ENCODE measurements at places on chromosomes 13 and 19.

GRCh38 chr19:28066161-28066560, 1146.8 kb downstream of the UQCRFS1 start:
- no peak for DNase-seq

GRCh38 chr19:13381827-13382632, 124.2 kb downstream of the CACNA1A start:
- DNase-seq: no peak

GRCh38 chr19:20669263-20669662, 7.9 kb upstream of the ZNF626 start:
- no peak for DNase-seq

DNA sequence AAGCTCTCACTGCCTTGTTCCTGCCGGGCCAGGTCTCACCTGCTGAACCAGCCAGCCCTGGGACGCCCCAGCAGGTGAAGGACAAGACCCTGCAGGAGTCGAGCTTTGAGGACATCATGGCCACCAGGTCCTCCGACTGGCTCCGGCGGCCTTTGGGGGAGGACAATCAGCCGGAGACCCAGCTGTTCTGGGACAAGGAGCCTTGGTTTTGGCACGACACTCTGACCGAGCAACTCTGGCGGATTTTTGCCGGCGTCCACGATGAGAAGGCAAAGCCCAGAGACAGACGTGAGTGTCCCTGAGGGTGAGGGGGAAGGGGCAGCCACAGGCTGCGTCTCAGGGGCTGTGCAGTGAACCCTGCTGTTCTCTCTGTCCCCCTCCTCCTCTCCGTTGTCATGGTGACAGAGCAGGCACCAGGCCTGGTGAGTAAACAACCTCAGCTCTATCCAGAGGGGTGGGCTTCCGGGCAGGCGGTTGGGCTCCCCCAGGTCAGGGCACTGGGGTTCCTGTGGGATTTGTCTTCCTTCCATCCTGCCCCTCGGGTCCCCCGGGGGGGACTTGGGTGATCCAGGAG, 9.7 kb downstream of the TLE6 start:
- DNase-seq: no peak

- no peak for DNase-seq
These were observed 16.0 kb upstream of the POU2F2 start for GRCh38 chr19:42148266-42148665.

- DNase-seq: no peak
These were observed 39.0 kb upstream of the IGSF23 start for GRCh38 chr19:44574186-44574950.

DNA sequence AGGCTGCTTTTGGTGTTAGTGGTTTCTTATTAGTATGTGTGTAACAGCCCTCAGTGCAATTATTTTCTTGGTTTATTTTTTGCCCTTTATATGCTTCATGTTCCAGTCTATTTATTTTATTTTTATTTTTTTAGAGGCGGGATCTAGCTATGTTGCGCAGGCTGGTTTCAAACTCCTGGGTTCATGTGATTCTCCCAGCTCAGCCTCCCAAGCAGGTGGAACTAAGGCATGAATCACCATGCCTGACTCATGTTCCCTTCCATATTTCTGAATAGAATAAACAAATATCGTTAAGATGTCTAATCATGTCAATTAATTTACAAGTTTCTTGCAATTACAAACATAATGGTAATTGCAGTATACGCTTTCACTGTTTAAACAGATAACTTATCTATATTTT, 11.7 kb downstream of the SKA3 start:
- no peak for DNase-seq

DNA sequence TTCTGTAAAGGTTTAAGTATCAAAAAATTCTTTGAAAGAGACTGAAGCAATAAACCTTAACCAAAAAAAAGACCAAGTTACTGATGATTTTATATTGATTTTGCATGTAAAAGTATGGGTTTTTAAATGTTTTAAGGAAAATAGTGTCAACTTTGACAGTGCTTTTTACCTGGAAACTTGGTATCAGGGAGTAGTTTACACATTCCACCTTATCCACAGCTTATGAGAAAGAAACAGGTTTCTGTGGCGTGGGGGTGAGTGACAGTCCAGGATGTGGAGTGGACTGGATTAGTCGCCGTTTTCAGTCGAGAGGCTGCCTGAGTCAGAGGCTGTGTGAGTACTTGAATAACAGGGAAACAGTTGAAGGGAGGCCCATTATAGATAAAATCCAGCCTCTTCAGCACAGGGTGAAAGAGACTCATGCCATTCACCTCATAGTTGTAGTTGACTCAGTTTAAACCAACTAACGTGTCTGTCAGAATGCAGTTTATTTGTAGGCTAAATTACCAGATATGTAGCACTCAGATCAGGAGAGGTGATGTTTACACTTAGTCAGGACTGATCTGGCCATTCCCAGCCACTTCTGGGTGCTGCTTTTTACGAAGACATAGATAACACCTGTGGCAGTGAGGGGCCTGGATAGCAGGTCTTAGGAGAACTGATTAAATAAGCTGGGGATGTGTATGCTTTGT, 595 bp upstream of the GPR183 start:
- no peak for DNase-seq

GRCh38 chr13:80265348-80265747, 75.6 kb downstream of the SPRY2 start:
- DNase-seq: no peak

DNA sequence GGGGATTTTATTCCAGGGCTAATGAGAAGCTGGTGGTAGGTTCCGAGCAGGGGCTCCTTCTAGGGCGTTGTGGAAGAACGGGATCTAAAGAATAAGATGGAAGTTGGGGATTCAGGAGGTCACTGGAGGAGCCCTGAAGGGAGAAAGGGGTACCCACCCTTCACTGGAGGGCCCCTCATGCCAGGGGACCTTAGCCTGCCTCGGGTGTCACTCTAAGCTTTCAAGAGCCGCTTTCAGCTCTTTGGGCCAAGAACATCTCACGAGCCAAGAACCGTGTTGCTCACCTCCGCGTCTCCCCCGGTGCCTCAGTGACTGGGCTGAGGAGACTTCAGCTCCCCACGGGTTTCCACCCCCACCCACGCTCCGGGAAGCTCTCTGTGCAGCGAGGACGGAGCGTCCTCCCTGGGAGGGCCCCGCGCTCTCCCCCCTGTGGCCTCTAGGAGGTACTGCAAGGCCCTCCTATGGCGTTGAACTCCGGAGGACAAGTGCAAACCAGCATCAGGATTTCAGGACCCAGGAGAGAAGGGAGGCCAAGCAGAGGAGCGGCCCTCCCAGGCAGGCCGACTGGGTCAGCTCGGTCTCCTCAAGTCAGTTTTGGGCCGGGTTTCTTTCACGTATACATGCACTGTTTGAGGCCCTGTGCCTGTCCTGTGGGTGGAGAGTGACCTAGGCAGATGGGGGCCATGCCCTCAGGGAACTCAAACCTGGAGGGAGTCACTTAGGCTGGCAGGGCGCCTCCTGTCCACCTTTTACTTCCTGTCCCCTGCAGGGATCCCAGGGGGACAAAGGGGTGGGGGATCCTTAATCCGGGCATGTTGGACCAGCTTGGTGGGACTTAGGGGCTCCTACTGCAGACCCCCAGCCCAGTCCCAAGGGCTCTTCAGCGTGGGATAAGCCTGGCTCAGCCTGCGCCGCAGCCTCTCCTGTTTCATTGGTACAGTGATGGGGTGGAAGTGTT, 5.1 kb upstream of the KRTDAP start:
- peak; percentile 63 for DNase-seq

DNA sequence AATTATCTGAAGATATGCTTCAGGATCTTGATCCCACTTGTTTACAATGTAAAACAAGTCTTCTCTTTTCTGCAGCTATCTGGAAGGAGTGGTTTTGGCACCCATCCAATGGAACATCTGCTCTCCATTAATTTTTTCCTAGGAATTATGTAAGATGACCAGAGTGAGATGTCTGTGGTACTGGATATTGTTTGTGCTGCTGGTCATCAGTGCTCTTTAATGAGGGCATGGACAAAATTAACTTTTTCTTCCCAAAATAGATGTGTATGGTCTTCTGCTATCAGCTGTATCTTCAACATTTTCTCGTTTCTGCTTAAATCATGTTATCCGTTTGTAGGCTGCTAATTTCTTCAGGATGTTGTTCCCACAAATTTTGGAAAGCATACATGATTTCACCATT, 415.4 kb upstream of the KLHL1 start:
- no peak for DNase-seq

DNA sequence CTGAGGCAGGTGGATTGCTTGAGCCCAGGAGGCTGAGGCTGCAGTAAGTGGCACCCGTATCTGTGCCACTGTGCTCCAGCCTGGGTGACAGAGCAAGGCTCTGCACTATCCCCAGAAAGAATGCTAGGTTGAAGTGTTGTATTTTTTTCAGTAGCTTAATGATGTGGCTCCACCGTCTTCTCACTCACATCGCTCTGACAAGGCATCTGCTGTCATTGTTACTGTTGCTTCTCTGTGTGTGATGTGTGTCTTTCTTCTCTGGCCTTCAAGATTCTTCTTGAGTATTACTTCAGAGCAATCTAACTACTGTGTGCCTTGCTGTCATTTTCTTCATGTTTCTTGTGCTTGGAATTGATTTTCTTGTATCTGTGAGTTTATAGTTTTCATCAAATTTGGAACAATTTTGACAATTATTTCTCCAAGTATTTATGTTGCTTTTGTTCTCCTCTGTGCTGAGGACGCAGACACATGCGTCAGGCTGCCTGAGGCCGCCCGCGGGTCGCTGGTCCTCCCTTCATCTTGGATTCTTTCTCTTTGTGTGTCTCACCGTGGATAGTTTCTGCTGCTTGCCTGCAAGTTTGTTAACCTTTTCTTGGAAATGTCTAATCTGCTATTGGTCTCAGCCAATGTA, 10.8 kb downstream of the ADPRHL1 start:
- DNase-seq: no peak

DNA sequence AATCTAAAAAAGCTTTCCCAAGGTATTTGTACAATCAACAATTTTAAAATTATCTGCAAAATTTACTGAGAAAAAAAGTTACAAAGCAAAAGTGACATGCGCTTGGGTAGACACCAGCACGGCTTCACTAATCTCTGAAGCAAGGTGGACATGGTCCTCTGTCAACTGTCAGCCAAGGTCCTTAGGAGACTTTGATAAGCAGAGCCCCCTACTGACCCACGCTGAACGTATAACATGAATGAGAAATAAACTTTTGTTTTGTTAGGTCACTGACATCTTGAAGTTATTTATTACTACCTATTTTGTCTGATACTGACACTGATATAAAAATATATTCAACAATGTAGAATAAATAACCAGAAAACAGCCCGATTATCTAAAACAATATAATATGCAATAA, 100.7 kb upstream of the OBI1 start:
- no peak for DNase-seq

DNA sequence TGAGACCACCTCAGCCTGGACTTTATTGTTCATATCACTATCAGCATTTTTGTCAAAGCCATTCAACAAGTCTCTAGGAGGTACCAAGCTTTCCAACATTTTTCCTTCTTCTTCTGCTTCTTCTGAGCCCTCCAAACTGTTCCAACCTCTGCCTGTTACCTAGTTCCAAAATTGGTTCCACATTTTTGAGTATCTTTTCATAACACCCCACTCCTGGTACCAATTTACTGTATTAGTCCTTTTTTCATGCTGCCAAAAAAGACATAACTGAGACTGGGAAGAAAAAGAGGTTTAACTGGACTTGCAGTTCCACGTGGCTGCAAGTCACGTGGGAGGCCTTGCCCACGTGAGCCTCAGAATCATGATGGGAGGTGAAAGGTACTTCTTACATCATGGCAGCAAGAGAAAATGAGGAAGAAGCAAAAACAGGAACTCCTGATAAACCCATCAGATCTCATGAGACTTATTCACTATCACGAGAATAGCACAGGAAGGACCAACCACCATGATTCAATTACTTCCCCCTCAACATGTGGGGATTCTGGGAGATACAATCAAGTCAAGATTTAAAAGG, 215.1 kb downstream of the PCDH17 start:
- no peak for DNase-seq

DNA sequence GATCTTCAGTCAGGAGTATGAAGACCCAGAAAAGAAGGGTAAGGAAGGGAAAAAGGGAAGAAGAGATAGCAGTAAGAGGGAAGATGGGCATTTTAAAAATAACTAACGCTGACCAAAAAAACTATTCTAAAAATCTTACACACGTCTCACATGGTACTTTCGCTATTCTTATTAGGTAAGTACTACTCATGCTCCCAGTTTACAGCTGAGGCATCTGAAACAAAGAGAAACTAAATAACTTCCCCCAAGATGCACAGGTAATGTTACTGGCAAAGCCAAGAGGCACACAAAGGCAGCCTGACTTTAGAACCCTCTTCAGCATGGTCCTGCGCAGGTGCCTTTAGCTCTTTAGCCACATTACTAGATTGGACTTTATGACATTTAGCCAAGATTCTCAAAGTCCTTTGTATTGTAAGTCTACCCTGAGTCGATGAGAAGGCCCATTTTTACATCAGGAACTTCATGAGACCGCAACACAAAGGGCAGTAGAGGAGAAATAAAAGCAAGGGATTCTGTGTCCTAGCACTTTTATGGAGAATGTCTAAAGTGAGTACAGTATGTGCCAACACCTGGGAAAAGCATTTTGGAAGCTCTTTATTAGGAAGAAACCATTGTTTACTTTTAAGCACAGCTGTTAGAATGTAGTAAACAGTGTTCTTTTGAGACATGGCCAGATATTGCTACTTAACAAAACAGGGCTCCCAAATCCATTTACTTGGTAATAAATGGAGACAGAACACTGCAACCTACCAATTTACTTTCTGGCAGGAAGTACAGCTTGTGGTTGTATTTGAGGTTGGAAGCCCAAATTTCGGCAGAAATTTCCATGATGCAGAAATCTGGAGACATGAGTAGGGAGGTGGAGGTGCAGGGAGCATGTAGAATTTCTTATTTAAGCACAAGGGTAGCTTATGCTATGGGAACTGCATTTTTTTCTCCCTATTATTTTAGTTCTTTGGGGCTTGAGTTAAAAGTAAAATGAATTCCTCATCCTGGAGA, 250.7 kb downstream of the KCTD12 start:
- no peak for DNase-seq

GRCh38 chr13:98041081-98041820, 87.8 kb downstream of the IPO5 start:
- DNase-seq: no peak

- no peak for DNase-seq
These were observed 85.3 kb downstream of the COG6 start for GRCh38 chr13:39740761-39741160.

DNA sequence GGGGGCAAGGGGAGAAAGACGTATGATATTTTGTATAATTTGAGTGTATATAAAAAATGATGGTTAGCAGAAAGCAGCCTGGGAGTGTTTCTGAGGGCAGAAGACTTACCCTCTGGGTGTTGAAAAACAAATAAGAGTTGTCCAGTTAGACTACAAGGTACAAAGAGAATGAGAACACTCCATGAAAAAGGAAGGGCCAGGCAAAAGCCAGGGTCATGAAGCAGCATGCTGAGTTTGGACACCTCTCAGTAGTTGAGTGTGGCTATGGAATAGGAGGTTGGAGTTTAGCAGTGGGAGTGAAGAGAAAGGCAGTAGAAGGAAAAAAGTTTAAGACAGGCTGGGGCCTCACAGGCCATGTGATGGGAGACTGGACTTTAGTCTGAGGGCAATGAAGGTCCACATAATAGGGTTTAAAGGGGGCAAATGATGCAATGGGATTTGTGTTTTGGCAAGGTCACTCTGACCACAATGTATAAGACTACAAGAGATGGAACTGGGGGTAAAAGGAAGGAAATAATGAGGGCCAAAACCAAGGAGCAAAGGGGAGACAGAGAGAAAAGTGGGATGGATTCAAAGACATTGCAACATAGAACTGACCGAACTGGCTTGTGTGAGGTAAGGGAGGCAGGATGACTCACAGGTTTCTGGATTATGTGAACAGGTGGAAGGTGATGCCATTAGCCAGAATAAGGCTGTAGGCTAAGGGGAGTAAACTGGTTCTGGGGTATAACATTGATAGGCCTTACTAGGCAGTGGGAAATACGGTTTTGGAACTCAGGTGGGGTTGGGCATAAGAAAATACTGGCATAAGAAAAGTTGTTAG, 76.6 kb downstream of the SERP2 start:
- DNase-seq: no peak

Data from left ventricle myocardium inferior (tissue), 1 donor.